ENCODE measurements at places on chromosomes 6 and 20.

DNA sequence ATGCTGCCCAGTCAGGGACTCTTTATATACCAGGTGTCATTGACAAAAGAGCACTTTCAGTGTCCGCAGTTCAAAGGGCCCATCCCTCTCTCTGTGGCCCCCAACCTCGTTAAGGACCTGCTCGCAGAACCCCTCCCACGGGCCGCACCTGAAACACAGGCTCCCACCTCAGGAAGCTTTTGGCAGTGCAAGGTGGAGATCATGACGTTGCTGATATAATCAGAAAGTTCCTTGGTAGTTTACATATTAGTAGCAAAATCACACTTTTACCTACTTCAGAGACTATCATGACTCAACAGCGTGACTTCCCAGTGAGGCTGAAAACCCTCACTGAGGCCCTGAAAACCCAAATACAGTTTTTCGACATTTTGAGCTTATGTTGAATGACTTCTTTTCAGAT is 4.1 kb downstream of the TTLL2 start:
- DNase-seq = no peak
- H3K4me1 ChIP-seq = no peaks in the 10 kb centered on the region
- H3K27ac ChIP-seq = no peak overlapping the region
- H3K4me3 ChIP-seq = no peak overlapping the region

DNA sequence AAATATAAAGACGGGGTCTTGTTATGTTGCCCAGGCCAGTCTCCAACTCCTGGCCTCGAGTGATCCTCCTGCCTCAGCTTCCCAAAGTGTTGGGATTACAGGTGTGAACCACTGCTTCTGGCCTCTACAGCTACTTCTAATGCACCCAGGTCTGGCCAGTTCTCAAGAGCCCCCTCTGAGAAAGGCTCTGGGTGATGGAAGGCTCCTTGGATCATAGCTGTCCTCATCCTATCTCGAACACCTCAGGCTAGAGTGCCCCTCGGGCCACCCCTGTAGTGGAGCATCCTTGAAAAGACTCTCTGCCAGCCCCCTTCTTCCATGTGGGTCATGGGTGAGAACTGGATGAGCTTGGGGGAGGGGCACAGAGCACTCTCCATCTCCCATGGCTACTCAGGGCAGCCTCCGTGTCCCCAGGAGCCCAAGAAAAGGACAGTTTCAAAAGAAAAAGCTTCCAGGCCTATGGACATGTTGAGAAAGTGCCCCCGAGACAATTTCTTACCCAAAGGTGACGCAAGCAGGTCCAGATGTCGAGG is 714 bp upstream of the MYLK2 start:
- H3K4me1 ChIP-seq = peaks cover 6% of the 10 kb centered on the region
- no peak for DNase-seq
- H3K27ac ChIP-seq = no peak overlapping the region
- no peaks in the 10 kb centered on the region for H3K36me3 ChIP-seq

DNA sequence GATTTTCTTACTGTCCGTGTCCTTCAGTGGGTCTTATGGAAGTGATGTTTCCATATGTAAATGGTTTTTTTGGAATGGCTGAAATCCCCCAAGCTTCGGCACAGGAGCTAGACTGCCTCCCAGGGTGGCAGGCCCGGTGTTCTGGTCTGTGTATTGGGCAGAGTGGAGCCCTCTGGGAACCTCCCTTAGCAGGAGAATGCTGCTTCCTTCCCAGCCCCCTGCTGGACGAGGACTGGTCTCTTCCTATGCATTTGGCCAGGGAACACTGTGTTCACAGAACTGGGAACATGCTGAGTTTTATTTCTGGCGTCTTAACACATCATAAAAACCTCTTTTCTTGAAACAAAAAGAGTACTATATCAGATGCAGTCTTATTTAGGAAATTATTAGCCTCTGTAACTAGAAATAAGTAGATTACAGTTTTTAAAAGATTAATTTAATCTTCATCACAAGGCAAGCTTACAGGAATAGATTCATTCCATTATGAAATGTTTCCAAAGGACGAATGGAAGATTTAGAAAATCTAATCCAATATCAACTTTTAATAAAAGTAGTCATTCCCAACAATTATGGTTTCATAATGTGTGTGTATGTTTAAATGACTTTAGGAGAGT is 56.6 kb downstream of the SYTL3 start:
- no peak overlapping the region for H3K27ac ChIP-seq
- H3K4me3 ChIP-seq = no peak overlapping the region
- no peaks in the 10 kb centered on the region for H3K27me3 ChIP-seq
- DNase-seq = no peak
- peaks cover 11% of the 10 kb centered on the region for H3K4me1 ChIP-seq
- H3K36me3 ChIP-seq = peaks cover 20% of the 10 kb centered on the region

DNA sequence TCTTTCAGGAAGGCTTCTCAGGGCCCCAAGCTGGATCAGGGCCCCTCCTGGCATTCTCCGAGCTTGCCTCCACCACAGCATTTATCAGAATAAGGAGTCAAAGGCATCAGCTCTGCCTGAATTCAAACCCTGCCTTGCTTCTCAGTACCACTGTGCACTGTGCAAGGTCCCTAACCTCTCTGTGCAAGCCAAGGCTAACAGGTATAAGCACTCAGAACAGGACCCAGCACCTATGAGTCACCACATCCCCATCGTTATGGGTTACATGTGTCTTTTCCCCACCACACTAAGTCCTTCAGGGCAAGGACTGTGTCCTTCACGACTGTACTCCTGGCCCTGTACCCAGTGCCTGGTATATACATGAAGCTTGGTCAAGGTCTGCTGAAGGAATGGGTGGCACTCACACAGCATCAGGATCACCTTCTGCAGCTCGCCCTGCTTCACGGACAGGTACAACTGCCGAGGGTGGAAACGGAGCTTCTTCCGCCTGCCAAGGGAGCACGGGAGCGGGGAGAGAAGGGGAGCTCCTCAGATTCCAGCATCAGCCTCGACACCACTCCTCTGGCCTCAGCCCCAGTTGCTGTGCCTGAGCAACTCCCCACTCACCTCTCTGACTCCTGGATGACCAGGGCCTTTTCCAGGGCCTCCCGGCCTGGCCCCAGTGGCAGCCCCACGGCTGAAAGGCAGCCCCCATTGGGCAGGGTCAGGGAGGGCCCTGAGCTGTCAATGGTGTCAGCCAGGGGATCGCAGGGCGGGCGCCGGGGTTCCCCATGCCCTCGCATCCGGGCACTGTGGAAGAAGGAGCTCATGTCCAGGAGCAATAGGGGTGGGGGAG is 8.6 kb upstream of the SLC44A4 start:
- no peak overlapping the region for H3K4me3 ChIP-seq
- H3K27me3 ChIP-seq = no peaks in the 10 kb centered on the region
- no peaks in the 10 kb centered on the region for H3K4me1 ChIP-seq
- H3K27ac ChIP-seq = no peak overlapping the region
- peaks cover 54% of the 10 kb centered on the region for H3K36me3 ChIP-seq

DNA sequence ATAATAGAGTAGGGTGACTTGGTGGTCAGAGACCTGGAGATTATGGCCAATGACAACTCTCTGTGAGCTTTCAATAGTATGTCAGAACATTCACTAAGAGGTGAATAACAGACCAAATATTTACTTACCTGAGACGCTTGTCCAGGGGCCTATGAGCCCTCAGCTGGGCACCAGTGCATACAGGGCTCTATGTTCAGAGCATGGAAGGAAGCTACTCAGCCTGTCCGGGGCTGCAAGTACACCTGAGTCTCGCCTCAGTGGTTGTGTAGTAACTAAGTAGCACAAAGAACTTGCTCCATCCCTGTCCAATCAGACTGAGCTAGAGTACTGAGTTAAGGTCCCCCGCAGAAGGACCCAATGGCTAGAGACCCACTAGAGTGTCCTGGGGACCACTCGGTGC is 11.6 kb upstream of the SCGN start:
- H3K4me1 ChIP-seq = no peaks in the 10 kb centered on the region
- peaks cover 3% of the 10 kb centered on the region for H3K27me3 ChIP-seq
- H3K27ac ChIP-seq = no peak overlapping the region
- no peak overlapping the region for H3K4me3 ChIP-seq

DNA sequence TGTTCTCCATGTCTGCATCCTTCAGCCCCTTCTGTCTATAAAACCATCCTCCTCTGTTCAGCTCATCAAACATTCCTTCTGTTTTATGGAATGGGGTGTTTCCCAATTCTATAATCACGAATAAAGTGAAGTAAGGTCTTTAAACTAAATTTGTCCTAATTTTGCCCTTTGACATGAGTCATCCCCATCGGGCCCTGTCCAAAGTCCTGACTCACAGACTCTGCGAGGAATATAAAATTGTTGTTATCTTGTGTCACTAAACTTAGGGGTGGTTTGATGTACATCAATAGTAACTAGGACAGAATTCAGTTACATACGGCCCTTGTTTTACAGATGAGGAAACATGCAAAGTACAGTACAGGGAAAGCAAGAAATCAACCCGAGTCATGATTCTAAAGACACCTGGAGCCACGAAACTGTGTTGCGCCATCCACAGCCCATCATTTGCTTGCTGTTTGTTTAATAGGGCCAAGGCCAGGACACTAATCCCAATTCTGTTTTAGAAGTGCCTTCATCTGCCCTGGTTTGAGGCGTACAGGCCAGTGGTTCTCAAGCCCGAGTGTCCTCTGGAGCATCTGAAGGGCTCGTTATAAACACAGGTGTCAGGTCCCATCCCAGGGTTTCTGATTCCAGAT is 2.8 kb downstream of the ACSS1 start:
- H3K4me3 ChIP-seq = no peak overlapping the region
- H3K36me3 ChIP-seq = peaks cover 11% of the 10 kb centered on the region
- H3K27ac ChIP-seq = peak overlapping the region; percentile 90
- no peak for DNase-seq

Measured in CD4-positive, CD25-positive, alpha-beta regulatory T cell (primary cell).